ENCODE measurements at places on chromosomes 7 and 10.

DNA sequence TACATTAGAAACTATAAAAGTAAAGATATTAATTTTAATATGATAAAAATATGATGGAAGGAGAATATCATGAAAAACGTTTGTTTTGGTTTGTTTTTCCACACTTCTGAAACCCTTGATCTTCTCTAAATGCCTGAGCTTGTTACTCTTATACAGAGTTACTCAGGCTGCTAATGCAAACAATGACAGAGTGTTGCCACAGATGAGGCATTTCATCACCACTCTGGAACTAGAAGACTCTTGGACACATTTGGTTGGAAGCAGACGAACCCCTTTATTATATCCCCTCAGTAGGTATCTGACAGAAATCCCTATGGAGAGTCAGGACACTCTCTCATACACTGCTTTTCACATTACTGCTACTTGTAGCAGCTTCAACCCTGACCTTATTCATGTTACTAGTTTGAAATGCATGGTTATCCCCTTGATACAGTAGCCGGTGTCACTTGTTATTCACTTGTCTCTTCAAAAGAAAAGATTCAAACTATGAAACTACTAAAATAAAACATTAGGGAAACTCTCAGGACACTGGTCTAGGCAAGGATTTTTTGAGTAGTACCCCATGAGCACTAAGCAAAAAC is 66.9 kb downstream of the SEMA3C start:
- no peak for DNase-seq

DNA sequence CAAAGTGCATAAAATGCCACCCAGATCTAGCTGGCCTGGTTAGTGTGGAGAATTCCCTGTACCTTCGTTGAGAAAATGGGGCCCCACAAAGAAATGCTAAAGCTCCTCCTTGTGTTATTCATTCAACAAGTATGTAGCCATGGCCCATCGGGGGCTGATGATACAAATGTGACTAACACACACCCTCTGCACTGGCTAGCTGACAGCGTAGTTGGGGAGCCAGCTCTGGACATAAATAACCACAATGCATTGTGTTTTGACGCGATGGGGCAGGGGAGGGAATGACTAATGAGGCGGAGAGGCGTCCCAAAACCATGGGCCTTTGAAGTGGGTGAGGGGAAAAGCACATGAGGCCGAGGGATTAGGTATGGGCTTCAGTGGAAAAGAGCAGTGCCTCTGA is 28.2 kb upstream of the ASL start:
- DNase-seq = no peak

DNA sequence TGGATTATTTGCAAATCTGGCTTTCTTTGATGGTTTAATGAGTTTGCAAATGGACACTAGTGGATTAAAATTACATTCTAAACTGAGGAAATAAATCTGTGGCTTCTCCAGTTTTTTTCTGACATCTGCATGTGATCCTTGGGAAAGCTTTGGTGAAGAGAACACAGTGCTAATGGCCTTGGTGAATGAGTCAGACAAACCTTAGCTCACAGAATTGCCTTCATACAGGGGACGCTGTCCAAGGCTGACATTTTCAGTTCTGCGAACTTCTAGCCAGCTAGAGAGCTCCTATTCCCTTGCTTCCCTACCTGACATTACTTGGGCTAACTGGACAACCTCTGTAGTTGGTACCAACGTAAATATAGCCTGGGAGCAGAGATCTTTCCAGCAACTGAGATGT is 21.2 kb downstream of the BMPER start:
- DNase-seq = no peak

- DNase-seq = no peak
These were observed 79.2 kb upstream of the KCTD7 start for GRCh38 chr7:66549466-66549865.

DNA sequence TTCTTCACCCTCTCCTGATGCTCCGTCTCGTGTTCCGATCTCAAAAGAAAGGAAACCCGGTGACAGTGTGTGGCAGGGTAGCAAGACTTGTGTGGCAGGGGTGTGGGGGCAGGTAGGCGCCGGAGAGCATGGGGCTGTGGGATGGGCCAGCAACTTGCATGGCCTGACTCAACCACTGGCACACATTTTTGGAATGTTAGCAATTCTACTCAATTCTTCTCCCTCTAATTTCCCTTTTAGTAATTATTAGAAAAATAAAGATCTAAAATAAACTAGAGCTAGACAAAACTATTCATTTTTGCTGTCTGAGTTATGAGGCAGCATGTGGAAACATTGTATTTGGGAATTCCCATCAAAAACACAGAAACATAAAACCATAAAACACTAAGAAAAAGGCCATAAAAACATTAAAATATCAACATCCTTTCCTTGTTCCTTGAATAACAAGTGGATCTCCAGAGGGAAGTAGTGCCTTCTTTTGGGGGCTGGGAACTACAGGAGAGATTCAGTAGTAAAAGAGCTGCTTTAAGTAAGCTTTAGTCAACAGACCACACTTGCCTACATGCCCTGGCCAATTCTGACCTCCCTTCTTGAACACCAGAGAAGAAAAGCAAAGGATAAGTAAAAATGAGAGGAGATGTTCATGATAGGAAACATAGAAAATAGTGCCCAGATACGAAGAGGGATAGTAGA is 21.8 kb downstream of the SEMA3C start:
- DNase-seq = no peak

DNA sequence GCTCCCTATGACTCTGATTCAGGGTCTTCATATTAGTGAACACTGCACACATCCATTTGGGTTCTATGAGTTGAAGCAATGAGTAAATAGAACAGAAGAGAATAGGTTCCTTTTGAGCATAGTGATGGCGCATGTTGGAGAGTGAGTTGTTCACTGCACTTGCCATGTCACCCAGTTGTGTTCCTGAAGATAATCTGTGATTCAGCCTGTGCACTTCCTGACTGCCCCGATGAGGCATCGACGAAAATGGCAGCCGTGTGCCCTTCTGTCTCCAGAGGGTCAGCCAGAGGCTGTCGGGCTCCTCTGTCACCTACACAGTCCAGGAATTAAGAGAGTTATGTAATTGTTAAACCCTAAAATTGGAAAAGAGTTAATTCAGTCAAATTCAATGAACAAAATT is 94.7 kb downstream of the GALNT11 start:
- no peak for DNase-seq

GRCh38 chr7:137025469-137026175 is 157.2 kb downstream of the CHRM2 start:
- DNase-seq = no peak

GRCh38 chr7:130957137-130957513 is 223.1 kb upstream of the KLF14 start:
- DNase-seq = no peak

DNA sequence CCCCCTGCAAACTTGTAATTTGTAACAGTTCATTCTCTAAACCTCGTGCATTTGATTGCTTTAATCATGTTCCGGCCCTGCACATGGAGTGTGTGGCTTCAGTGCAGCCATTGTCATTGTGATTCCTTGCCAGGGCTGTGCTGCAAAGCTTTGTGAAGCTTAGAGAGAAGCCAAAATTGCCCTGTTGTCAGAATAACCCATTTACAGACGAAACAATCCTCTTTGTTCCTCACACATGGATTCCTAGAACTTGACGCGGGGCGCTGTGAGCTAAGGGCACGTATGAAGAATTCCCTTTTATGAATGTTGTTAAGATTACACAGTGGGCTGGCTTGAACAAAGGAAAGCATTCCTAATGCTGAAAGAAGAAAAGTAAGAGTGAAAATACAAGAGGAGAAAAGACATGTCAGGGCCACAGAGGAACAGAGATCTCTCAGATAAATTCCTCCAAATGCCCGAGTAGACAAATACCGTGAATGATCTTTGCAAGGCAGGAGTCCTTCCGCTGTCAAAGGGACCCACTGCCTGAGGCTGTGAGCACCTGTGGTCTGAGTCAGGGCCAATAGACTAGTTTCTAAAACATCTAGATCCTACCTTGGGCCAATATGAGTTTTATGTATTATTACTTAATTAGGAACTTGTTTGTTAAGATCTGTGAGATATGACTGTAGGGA is 205.4 kb upstream of the C7orf33 start:
- DNase-seq = no peak

DNA sequence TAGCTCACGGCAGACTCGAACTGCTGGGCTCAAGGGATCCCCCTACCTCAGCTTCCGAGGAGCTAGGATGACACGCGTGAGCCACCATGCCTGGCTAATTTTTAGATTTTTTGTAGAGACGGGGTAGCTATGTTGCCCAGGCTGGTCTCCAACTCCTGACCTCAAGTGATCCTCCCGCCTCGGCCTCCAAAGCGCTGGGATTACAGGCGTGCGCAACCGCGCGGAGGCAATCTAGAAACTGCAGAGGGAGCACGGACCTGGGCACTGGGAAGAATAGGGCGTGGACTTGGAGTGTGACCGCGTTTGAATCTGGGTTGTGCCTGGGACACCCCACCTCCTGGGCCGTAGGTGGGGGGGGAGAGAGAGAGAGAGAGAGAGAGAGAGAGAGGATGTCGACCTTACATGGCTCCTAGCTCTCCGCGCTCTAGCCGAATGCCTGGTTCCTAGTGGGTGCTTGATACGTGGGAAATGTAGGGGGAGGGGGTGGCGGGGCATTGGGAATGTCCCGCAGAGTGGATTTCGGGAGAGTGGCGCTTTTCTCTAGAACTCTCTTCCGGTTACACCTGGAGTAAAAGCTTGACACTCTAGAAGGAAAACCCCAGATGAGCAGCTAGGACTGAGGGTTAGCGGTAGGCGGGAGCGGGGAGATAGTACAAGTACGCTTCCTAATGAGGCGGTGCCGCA is 1.2 kb upstream of the MAP3K8 start:
- no peak for DNase-seq

DNA sequence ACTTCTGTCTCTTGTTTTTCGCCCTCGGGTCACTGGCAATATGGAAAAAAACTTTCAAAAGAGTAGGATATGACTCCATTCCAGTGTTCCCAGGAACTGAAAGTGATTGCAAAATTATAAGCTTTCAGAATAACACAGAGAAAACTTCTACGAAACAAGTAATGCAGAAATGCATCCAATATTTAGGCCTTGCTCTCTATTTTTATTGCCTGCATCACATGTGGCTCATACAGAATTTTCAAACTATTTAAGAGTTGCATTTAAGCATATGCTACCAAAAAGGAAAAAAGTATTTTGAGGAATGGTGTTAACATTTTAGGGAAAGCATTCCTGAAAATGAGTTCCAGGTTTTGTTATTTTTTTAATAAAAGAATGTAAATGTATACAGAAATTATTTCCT is 228.0 kb downstream of the CACNB2 start:
- no peak for DNase-seq

- no peak for DNase-seq
These were observed 370.8 kb downstream of the CDC14C start for GRCh38 chr7:49295146-49295545.
